ENCODE measurements at places on chromosomes 16 and 17.

DNA sequence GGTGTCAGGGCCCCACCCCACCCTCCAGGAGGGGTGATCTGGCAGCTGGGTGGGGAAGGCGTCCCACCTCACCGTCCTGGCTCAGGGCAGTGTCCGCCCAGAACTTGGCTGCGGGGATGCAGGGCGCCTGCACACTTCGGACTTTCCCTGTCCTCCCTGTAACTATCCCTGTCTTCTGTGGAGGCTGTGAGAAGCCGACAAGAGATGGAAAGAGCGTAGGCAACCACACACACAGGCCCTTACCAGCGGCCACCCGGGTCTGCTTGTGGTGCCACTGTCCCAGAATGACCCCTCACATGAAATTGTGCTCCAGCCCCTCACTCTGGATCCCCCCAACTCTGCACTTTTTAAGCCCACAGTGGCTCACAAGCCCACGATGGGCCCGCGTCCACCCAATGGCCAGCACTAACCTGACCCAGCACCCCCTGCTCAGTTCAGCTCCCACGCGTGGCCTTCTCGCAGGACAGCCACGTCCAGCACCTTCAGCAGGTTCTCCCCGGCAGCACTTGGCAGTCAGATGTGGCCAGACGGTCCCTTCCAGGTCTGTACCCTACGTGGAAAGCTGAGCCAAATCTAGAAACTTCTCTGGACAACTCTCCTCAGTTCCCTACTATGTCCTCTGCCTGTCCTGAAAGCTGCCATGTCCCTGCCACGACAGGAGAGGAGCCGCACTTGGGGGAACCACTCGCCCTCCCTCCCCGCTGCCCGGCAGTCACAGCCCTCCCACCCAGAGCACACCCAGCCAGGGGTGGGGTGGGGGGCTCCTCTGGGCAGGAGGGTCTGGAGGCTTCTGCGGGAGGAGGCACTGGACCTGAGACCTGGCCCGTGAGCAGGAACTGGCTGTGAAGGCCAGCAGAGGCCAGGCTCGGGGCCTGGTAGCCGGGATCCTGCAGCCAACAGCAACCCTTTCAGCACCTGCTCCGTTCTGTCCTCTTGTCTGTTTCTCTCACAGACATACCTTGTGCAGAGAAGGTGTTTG is 38.0 kb downstream of the PEMT start:
- DNase-seq, result no peak

- DNase-seq, result no peak
Measured at GRCh38 chr17:28047806-28048205, 5.3 kb downstream of the NLK start.

- no peak for DNase-seq
Measured at GRCh38 chr16:23855010-23855409, 19.2 kb downstream of the PRKCB start.

GRCh38 chr17:68512960-68513474 is 787 bp downstream of the PRKAR1A start:
- no peak for DNase-seq
